ENCODE measurements at places on chromosomes 11 and 22. TPM values are rescaled to one million over a fixed set of nuclear protein-coding genes. Genes with fewer than 3 reads are reported as not detected.

DNA sequence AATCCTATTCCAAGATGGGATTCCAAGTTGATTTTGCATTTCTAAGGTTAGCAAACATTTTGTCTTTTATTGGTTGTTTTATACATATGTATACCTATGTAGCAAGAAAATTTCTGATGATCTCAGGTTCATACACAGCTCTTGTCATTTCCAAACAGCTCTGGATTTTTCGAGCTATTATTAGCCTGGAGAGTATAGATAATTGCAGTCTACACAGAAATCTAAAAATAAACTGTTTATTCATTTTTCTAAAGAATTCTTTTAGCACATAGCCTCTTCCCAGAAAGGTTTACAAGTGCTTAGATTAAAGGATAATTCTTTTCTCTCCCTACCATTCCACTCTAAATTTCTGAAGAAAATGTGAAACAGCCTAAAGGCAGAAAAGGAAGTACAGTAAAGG is 705.0 kb downstream of the NTM start:
- no peak for DNase-seq

DNA sequence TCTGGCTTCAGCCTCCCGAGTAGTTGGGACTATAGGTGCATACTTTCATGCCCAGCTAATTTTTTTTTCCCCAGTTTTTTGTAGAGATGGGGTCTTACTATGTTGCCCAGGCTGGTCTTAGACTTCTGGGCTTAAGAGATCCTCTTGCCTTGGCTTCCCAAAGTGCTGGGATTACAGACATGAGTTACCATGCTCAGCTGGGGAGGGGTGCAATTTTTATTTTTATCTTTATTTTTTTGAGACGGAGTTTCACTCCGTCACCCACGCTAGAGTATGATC is 49.7 kb upstream of the A4GALT start:
- no peak for DNase-seq

- no peak for DNase-seq
Measured at GRCh38 chr11:10450462-10451425, 4.3 kb upstream of the AMPD3 start.

GRCh38 chr22:17954860-17955587 is 69.3 kb downstream of the MICAL3 start:
- DNase-seq = no peak

DNA sequence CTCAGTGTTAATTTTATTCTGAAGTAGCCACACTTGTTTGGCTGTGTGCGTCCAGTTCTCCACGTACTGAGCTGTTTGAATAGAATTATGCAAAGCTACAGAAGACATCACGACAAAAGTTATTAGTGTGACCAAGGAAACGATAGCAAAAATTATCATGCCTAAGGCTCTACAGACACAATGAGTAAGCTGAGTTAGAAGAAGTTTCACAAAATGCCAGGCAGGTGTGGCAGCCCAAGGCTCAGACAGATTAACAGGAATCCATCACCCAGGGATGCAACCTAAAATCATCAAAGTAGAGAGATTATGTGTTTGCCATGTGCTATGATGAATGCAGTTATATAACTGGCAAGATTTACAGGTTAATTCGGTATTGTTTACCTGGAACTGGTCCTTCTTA is 73.1 kb upstream of the INCENP start:
- DNase-seq = no peak

GRCh38 chr22:48720662-48721394 is 1106.8 kb downstream of the BRD1 start:
- no peak for DNase-seq

GRCh38 chr22:50678651-50679521 is 6.3 kb downstream of the SHANK3 start:
- no peak for DNase-seq

DNA sequence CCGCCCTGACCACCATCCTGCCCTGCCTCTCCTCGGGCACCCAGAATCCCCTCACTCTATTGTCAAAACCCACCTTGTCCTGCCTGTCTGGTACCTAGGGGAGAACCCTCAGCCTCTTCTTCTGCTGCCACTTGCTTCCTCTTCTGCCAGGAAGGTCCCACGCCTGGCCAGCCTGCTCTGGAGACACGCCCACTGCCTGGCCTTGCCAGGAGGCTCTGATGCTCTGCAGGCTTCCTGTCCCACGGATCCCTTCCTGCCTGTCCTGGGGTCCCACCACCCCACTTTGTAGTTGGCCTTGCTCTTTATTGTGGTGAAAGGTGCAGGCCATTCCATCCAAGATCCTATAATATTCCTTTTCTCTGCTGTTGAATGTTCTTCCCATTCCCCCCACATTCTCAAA is 63.4 kb downstream of the BMAL1 start:
- no peak for DNase-seq

DNA sequence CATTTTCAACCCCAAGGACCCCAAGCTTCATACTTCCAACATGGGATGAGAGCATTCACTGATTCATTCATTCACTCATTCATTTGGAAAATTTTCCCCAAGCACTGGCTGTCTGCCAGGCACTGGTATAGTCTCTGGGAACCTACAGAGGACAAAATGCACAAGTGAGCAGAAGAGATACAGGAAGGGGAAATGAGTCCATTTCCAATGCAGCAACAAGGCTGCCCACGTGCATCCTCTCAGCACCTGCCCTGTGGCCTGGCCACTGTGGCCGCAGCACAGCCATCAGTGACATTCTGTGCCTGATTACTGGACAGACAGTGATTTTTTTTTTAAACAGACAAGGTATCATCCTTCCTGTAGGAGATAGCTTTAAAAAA is 96.0 kb upstream of the PITPNB start:
- no peak for DNase-seq

DNA sequence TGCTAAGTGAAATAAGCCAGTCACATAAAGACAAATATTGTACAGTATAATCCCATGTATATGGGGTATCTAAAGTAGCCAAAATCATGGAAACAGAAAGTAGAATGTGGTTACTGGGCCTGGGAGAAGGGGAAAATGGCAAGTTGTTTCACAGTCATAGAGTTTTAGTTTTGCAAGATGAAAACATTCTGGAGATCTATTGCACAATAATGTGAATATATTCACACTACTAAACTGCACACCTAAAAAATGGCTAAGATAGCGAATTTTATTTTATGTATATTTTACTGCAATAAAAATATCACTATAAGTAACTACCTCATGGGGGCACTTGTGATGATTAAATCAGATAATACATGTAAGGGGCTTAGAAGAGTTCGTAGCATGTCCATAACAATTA is 72.0 kb upstream of the ARHGAP32 start:
- DNase-seq = no peak

- DNase-seq = no peak
Measured at GRCh38 chr11:4714300-4714699, 9.7 kb downstream of the MMP26 start.

DNA sequence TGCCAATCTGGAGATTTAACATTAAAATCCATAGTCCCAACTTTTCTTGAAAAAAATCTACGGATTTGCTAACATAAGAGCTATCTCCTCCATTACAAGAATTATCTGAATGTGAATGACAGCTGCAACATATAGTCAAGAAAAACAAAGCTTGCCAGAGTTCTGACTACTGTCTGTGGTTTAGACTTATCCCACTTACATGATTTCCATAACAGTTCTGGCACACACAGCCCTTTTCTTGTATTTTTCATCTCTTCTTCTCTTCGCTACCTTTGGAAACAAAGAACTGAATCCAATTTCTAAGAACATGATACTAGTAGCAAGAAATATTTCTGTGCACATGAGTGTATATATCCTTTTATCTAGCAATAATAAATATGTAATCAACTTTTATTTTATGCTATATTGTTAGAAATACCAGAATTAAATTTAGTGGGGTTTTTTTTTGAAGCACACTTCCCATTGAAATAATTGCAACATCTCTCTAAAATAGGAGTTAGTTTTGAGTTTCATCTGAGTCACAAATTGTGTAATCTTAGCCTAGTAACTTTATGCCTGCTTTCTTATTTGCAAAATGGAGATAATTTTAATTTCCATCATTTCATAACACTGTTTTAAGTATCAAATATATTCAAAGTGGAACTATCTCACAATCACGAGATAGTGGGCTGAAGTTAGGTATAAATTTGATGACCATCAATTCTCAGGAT is 1217.6 kb downstream of the JRKL start:
- DNase-seq = no peak

GRCh38 chr22:20036084-20036482 is 15.2 kb downstream of the TANGO2 start:
- DNase-seq = no peak

Gene EMID1
- polyA plus RNA-seq = 7.0 TPM

Gene PKDREJ
- polyA plus RNA-seq = 0.14 TPM

Gene ISX
- not detected for polyA plus RNA-seq

Gene EP300
- 24.0 TPM for polyA plus RNA-seq

Gene APLNR
- polyA plus RNA-seq = 3.4 TPM

Gene APBB1
- polyA plus RNA-seq = 68.7 TPM

Gene C11orf97
- not detected for polyA plus RNA-seq

Gene SF1
- polyA plus RNA-seq = 115 TPM

Gene KDM4D
- 0.92 TPM for polyA plus RNA-seq

Gene GSTT2B
- 30.4 TPM for polyA plus RNA-seq

All from urinary bladder (tissue), 4 donors.